KBM-7 (cell line): ENCODE measurements at places on chromosomes 3 and 15.

DNA sequence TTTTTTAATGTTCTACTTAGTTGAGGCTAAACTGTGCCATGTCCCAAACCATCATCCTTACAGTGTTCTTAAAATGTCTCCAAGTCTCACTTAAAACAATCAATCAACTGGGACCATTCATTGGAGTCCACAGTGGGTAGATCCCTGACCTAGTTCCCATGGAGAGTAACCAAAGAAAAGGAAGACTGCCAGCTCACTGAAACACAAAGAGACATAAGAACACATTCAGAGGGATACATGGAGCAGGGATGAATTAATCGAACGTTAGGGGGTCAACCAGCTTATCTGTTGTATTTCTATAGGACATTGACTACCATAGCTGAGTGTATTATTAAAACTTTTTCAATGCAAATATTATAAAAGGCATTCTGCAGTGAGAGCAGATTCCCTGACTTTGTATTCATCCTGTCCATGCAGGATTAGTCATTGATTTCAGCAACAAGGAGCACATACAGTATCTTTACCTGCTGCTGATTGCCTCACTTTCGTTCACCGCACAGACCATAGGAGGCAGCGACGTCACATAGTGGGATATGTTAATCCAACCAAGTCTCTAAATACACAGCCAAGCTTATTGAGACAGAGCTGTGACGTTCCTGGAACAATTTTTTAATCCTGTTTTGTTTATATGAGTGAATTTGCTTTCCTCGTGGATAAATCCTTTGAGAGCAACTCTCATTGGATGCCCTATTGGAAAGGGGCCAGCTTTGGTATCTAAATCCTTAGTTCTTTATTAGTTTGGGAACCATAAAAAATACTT, 364.9 kb upstream of the RBMS3 start:
- DNase-seq: no peak

- no peak for DNase-seq
These were observed 242.8 kb upstream of the GBE1 start for GRCh38 chr3:82004266-82004665.

DNA sequence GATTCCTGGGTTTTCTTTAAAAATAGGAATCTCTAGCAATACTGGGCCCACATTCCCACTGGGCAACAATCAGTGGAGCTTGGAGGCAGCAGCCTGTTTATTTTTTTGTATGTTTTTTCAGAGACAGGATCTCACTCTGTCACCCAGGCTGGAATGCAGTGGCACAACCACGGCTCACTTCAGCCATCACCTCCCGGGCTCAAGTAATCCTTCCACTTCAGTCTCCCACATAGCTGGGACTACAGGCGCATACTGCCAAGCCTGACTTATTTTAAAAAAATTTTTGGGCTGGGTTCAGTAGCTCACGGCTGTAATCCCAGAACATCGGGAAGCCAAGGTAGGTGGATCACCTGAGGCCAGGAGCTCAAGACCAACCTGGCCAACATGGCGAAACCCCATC, 29.1 kb upstream of the GNB5 start:
- no peak for DNase-seq

DNA sequence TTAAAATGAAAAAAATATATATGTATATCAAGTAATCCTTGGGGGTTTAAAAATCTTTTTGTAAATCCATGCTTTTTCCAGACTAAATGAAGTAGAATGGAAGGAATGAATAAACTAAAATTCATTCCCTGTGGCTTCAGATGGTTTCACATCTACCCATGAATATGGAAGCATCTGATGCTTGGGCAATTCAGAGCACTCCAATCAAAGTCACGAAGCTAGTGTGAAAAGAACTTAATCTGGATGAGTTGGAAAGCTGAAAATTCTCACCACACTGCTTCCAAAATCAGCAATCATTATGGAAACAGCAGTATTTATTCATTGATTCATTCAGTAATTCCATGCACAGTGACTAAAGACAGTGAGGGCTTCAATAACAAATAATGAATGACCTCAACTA, 55.2 kb downstream of the SUMF1 start:
- no peak for DNase-seq

GRCh38 chr15:76330080-76330680, 6.4 kb upstream of the ISL2 start:
- peak; percentile 79 for DNase-seq

GRCh38 chr15:100206643-100207042, 135.1 kb downstream of the ADAMTS17 start:
- DNase-seq: no peak

- DNase-seq: no peak
These were observed 966 bp upstream of the C3orf80 start for GRCh38 chr3:160224256-160224655.

GRCh38 chr15:69634860-69635259, 182.2 kb downstream of the RPLP1 start:
- no peak for DNase-seq

GRCh38 chr15:90962021-90962420, 7.3 kb downstream of the RCCD1 start:
- no peak for DNase-seq

DNA sequence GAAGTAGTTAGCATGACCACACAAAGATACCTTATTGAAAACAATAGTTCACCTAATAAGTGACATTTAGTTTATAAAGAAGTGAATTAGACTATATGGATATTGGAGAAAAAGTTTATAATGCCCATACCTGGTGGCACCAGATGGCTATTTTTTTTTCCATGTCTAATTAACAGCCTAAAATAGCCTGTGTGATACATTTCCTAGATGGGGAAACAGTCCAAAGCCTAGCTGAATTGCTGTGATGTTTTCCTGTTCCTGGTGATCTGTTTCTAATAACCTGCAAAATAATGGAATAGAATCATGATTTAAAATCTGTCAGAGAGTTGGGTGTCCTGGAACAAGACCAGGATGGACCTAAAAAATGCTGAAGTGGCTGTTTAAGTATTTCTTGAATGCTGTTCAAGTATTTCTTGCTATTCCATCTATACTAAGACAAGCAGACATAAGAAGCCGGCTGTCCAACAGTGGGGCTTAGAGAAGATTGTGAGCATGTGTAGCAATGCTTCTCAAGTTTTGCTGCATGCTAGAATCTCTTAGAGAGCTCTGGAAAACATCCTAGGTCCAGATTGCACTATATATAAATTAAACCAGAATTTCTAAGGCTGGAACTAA, 31.3 kb downstream of the LRRC3B start:
- no peak for DNase-seq

- no peak for DNase-seq
These were observed 1.2 kb upstream of the RYK start for GRCh38 chr3:134251731-134252391.

- no peak for DNase-seq
These were observed 100.0 kb downstream of the THBS1 start for GRCh38 chr15:39680868-39681267.

GRCh38 chr3:170660139-170660538, 74.3 kb upstream of the SLC7A14 start:
- DNase-seq: peak; percentile 16

DNA sequence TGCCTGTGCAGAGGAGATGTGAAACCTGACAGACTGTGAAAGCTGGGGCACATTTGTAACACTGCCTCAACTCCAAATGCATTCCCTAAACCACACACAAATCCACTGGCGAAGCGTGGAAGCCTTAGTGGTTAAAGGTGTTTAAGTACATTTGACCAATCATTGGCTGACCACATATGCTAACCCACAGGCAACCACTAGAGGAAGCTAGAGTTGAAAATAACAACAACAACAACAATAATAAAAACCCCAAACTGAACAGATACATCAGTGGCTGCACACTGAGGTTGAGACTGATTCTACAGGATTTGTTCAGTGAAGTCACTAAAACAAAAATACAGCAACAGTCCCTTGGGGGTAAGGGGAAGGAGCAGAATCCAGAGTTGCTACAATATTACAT, 129.7 kb downstream of the TJP1 start:
- no peak for DNase-seq

GRCh38 chr3:183031826-183032225, 51.5 kb upstream of the DCUN1D1 start:
- no peak for DNase-seq

DNA sequence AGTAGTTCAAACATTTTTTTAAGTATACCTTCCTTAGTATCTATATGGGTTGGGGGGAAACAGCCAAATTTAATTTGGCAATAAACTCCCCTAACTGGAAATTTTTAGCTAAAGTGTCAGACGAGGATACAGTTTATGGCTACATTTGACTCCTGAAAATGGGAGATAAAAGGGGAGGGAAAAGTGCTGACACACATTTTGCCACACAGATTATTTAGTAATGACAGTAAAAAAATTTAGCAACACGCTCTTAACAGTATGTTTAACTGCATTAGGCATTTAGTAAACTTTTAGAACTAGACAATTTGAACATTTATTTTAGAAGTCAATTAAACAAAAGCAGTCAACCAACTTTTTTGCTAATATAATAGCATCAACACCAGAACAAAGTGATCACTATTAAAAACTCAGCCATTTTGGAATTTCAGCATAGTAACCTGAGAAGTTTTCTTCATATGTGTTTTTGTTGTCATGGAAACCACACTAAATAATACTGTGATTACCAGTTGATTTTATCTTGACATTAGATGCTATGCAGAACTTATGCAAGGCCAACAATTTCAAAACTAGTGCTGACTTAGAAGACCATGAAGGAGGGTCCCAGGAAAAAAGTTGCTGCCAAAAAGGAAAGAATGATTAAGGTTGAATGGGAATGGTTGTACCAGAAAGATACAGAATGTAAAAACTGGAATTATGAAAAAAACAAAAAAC, 47.0 kb upstream of the TFG start:
- no peak for DNase-seq

- DNase-seq: no peak
These were observed 753.4 kb downstream of the FHIT start for GRCh38 chr3:60497902-60498301.

GRCh38 chr15:35206060-35206675, 121.1 kb upstream of the NANOGP8 start:
- peak; percentile 49 for DNase-seq

DNA sequence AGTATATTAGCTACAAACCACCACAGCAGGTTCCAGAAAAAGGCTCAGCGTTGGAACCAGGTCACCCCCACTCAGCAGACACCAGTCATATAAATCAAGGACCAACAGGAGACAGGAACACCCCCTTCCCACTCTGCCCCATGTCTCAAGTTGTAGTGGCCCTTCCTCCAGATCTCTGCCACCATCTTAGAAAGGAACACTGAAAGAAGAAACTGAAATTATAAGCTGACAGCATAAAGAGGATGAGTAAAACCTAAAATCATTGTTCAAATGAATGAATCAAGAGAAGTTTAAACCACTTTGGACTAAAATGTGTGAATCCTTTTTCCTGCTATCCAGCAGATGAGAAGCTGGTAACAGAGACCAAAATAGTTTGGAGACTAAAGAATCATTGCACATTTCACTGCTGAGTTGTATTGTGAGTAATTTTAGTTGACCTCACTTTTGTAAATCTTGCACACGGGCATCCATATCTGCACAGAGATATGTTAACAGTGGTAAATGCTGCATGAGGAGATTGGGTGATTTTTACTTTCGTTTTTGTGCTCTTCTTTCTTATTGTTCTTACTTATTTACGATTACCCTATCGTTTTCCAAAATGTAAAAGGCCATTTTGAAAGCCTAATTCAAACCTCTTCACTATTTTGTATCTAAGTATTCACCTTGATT, 19.8 kb downstream of the CCR3 start:
- DNase-seq: no peak

DNA sequence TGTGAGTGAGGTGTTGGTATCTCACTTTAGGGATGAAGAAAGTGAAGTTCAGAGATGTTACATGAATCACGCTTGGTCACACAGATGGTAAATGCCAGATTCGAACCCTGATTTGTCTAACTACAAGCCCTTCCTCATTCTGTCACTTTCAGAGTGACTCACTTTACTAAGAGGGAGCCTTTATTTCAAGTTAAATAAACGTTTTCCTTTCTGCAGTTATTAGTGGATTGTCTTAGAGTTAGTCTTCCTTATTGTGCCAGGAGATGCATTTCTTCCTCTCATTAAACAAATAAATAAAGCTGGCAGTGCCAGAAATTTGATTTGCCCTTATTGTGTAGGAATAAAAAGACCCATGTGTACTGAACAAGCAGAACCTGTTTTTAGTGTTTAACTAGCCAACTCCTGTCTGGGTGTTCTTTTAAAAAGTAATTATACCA, 162.5 kb downstream of the AKAP13 start:
- no peak for DNase-seq

- DNase-seq: no peak
These were observed 3.6 kb downstream of the CEP19 start for GRCh38 chr3:196708467-196708866.

- DNase-seq: peak; percentile 74
These were observed 26.1 kb downstream of the RPL39L start for GRCh38 chr3:187112934-187113793.

DNA sequence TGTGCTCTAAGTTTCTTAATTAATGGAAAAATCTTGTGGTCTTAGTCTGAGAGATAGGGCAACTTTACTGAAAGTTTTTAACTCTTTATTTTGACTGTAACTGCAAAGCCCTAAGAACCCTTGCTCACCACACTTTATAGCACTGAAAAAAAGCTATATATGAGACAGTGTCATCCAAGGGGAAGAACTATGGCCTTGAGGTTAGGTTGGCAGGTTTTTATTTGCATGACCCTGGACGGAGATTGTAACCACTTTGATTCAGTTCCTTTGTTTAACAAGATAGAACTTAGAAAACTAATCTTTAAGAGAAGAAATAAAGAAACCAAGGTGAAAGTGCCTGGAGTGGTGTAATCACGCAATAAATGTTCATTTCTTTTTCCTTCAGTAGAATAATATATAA, 30.6 kb upstream of the LYSMD4 start:
- DNase-seq: no peak

DNA sequence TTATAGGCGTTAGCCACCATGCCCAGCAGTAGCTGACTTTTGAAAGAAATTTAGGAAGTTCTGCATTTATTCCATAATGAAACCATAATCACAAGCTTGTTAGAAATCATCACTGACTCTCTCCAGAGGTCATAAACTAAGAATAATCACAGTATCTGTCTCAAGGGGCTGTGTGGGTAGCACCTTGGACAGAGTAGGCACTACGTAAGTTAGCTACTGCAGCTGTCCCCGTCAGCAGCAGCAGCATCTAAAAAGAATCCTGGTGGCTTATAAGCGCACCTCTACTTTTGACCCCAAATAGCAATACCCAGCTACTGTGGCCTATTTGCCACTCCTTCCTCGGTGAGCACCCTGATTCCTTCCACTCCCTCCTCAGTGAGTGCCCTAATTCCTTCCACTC, 57.8 kb upstream of the RPL35A start:
- no peak for DNase-seq

GRCh38 chr3:157872902-157873301, 233.3 kb downstream of the SHOX2 start:
- DNase-seq: no peak

GRCh38 chr3:194286375-194287146, 64.6 kb downstream of the CPN2 start:
- DNase-seq: no peak

- DNase-seq: peak; percentile 67
These were observed 6.7 kb downstream of the CISH start for GRCh38 chr3:50604628-50605588.

- no peak for DNase-seq
These were observed 11.7 kb downstream of the EBLN2 start for GRCh38 chr3:73073091-73073707.
